ENCODE measurements at places on chromosomes 4 and X. TPM values are rescaled to one million over a fixed set of nuclear protein-coding genes. Genes with fewer than 3 reads are reported as not detected.

DNA sequence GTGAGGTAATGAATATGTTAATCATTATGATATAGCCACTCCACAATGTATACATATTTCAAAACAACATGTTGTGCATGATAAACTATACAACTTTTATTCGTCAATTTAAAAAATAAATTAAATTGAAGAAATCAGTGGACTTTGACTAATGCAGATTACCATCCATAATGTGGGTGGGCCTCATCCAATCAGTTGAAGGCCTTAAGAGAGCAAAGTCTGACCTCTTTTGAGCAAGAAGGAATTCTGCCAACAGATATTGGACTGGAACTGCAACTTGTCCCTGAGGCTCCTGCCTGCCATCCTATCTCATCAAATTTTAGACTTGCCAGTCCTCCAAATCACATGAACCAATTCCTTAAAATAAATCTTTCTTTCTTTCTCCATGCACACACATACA lies 57.4 kb upstream of the SLC16A2 start:
- no peak for DNase-seq

DNA sequence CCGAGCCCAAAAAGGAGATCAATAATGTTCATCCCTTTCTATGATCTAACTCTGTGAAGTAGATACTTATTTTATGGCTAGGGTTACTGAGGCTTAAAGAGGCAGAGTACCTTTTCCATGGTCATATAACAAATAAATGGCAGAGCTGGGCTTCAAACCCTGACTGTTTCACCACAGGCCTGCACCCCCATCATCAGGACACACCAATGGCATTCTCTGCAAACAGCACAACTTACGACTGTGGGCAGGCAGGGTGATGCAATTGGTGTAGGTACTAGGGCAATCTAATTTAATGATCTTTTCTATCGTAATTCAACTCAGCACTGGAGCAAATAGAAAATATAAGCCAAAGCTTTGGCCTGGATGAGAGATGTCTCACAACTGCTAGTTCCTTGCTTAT lies 118.8 kb upstream of the CBR4 start:
- DNase-seq: no peak

The P2RY4 gene
- not detected for total RNA-seq

- DNase-seq: no peak
Measured at GRCh38 chrX:133794126-133794525, 191.3 kb downstream of the GPC3 start.

GRCh38 chr4:10659251-10659650 lies 25.3 kb downstream of the CLNK start:
- DNase-seq: no peak

The GNL3L gene
- 43.7 TPM for total RNA-seq

The NLGN3 gene
- 1.9 TPM for total RNA-seq

The SERTM2 gene
- not detected for total RNA-seq

The OPHN1 gene
- total RNA-seq: 0.44 TPM

DNA sequence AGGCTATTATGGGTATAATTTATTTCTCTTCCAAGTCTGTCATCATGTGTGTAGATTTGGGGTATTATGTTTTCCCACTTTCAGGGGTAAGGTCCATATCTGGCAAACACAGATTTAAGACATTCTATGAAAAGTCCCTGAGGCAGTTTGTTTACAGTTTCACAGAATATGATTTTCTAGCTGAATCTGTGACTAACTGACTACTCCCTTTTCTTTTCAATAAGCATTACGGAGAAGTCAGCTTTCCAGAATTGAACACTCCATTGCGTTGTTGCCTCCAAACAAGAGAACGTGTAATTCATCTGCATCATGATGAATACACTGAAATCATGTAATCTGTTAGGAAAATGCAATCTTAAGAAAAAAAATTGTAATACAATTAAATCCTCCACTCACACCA lies 226.7 kb upstream of the SFRP2 start:
- DNase-seq: no peak

The CPZ gene
- not detected for total RNA-seq

The ZNF711 gene
- 0.34 TPM for total RNA-seq

DNA sequence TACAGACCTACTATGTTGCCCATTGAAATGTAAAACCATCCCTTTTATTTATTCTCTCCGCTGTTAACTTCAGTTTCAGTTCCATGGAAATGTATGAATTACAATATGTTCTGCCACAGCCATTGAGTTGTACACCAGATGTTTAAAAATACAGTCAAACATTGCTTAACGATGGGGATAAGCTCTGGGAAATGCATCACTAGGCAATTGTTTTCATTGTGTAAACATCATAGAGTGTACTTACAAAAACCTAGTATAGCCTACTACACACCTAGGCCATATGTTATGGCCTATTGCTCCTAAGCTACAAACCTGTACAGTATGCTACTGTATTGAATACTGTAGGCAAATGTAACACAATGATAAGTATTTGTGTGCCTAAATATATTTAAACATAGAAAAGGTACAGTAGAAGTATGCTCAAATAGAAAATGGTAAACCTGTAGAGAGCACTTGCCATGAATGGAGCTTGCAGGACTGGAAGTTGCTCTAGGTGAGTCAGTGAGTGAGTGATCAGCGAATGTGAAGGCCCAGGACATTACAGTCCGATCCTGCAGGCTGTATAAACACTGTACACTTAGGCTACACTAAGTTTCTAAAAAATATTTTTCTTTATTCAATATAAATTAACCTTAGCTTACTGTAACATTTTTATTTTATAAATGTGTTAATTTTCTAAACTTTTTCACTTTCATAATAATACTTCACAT lies 2.7 kb upstream of the PF4V1 start:
- DNase-seq: no peak

DNA sequence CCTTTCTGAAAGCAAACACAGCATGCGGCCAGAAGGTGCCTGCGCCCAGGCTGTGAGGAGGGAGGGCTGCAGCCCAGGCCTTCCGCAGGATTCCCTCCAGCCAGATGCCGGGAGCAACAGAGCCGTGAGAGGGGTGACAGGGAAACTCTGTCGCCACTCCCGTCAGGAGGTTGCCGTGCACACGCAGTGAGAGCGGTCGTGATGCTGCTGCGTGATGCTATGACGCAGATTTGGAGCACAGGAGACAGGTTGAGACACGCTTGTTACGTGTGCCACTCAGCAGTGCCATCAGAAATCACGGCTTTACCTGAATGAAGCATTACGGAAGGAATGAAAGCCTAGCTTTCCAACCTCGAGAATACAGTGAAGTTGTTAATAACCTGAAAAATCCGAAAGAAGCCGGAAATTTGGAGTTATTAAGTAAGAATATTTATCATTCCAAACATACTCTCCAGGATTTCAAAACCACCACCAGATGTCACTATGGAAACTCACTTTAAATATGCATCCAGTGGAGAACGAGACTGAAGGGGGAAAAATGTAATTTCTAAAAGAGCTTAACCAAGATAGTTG lies 54.4 kb downstream of the FAT1 start:
- no peak for DNase-seq

GRCh38 chr4:100198061-100198460 lies 7.8 kb upstream of the DDIT4L start:
- DNase-seq: no peak

- DNase-seq: no peak
Measured at GRCh38 chr4:3655963-3656362, 110.2 kb upstream of the ADRA2C start.

The PF4V1 gene
- not detected for total RNA-seq

- DNase-seq: no peak
Measured at GRCh38 chr4:121187206-121187605, 23.1 kb upstream of the TNIP3 start.

DNA sequence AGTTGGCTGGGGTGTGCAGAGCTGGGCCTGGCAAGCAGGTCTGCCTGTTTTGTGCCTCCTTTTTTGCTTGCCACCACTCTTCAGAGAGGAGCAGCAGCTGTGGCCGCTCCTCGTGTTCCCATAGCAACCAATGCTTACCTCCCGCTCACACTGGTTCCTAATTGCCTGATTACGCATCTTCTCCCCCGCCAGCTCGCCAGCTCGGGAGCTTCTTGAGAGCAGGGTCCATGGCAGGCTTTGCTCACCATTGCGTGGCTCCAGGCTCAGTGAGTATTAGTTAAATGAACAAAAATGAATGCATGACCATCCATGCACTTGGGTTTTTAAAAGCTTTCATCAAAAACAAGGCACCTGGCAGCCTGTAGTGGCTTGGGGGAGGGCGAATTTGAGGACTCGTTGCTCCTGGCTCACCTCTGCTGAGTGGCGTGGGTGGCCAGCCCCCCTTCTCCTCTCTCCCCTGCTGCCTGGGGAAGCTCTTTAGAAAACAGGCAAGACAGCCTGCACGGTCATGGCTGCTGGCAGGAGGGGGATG lies 14.2 kb upstream of the PJA1 start:
- DNase-seq: no peak

- DNase-seq: no peak
Measured at GRCh38 chr4:23881674-23882337, 8.0 kb downstream of the PPARGC1A start.

DNA sequence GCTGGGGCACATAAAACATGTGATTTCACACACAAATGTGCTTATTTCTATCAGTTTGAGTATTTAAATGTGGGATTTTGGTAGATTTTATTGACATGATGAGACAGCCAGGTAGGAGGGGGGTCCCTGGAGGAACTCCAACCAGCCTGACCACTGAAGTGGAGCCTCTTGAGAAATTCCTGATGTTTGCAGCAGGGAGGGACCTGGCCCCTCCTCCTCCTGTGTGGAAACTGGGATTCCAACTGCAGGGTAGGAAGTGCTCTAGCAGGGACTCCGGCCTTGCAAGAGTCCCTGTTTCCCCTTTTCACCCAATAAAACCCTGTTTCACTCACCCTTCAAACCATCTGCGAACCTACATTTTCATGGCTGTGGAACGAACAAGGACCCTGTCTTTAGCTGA lies 2224.0 kb upstream of the AGA start:
- no peak for DNase-seq

- DNase-seq: no peak
Measured at GRCh38 chrX:10981506-10981905, 129.6 kb upstream of the HCCS start.

GRCh38 chr4:123643691-123644090 lies 247.1 kb downstream of the SPRY1 start:
- DNase-seq: no peak

DNA sequence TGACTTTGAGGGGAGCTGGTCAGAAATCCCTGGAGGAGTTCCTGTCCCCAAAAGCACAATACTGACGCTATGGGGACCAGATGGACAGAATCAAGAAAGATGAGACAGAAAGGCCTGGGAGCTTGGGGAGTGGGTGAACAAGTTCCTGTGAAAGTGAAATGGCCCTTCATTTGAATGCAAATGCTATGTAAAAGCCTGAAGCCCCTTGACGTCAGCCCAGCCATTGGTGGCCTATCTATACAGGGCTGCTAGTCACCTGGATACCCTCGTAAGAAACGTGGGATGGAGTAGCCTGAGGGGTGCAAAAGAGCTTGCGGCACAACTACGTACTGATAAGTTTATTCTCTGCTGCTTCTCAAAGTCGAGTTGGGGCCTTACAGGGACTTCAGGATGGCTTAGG lies at the start of gene CDX4:
Gene CDX4 (plus strand): TSS at position 223 of the 400 bp plus-strand sequence. CDS start 201 bp downstream, outside the sequence.
- no peak for DNase-seq

The RAB9B gene
- 0.37 TPM for total RNA-seq

GRCh38 chr4:25011135-25011866 lies 19.4 kb downstream of the LGI2 start:
- no peak for DNase-seq

DNA sequence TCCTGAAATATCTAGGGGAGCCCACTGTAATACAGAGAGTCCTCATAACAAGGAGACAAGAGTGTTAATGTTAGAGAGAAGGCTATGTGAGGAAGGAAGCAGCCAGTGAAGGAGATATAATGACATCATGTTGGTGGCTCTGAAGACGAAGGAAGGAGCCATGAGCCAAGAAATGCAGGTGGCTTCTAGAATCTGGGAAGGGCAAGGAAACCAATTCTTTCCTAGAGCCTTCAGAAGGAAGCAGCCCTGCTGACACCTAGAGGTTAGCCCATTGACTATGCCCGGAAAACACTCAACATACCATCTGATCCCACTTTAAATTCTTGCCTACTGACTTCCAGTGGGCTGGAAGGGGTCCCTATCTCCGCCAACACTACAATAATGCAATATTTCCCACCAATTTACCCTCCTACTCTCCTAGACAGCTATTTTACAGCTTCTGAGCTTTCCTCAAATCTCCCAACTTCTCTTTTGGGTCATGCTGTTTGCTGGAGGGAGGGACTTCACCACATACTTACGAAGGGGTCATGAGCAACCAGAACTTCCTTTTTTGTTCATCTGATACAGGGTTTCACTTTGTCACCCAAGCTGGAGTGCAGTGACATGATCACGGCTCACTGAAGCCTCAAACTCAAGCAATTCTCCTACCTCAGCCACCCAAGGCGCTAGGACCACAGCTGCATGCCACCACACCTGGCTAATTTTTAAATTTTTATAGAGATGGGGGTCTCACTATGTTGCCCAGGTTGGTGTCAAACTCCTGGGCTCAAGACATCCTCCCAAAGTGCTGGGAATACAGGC lies 25.2 kb upstream of the G3BP2 start:
- peak; percentile 39 for DNase-seq

The PAGE4 gene
- total RNA-seq: not detected

The PGAM4 gene
- not detected for total RNA-seq

DNA sequence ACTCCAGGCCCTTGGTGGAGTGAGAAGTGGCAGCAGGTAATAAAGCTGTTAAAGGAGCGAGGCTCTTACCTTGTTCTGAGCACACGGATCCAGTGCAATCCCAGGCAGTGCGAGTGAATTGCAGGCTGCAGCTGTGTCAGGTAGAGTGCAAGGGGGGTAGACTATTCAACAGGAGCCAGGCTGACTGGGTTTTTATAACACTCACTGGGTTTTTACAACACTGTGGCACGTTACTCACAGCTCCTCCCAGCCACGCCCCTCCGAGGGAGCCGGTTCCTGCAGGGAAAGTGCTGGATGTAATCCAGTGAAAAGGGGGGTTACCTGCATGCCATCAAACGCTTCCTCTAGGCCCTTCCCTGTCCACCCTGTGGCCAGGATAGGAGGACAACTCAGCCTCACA lies 358 bp downstream of the FGFBP1 start:
- DNase-seq: no peak

- DNase-seq: no peak
Measured at GRCh38 chrX:129025376-129025775, 497.9 kb downstream of the SMARCA1 start.

DNA sequence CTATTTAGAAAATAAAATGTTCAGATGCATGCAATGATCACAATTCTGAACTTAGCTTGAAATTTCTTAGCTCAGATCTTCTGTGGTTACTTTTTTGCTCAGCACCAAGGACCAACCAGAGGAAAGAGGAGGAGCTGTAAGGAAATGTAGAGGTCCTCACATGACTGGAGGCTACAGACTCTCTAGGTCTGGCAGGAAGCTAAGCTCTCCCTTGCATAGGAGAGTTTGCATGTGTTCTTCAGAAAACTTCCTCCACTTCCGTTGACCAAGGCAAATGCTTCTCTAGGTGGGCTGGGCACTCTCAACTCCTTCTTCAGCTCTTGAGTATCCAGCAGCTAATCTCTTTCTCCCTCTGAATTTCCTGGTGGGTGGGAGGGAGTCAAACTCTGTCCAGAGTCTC lies 119.6 kb downstream of the BTC start:
- no peak for DNase-seq

GRCh38 chr4:163606896-163607691 lies 112.6 kb downstream of the TMA16 start:
- no peak for DNase-seq

The APLN gene
- 2.4 TPM for total RNA-seq

Measured in activated naive CD8-positive, alpha-beta T cell treated with anti-CD3 and anti-CD28 coated beads, Interleukin-2, amount 10 ng/mL, durations not matched to agents 7 days and 5 days (primary cell).